ENCODE measurements at places on chromosomes 13 and 19.

DNA sequence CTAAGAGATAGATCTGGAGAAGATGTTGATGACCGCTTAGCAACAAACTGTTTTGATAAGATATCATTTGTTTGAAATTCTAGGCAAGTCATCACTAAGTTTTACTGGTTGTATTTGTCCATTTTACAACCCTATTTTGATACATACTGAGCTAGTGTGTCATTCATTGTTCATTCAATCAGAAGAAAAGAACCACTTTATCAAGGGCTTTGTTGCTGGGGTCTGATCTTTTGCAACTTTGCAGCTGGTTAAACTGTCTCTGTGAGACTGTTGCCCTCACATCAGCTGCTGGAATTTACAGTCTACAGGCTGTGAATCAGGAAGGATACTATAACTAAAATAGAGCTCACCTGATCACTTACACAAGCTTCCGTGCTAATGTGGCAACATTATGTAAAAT is 290.5 kb downstream of the RFC3 start:
- no peak for DNase-seq

GRCh38 chr19:47471733-47472457 is at the start of gene SLC8A2:
Gene SLC8A2, minus strand, starts transcription at chr19:47471893. Its CDS starts 5,490 bp downstream, at chr19:47466403.
- DNase-seq = peak; percentile 96

DNA sequence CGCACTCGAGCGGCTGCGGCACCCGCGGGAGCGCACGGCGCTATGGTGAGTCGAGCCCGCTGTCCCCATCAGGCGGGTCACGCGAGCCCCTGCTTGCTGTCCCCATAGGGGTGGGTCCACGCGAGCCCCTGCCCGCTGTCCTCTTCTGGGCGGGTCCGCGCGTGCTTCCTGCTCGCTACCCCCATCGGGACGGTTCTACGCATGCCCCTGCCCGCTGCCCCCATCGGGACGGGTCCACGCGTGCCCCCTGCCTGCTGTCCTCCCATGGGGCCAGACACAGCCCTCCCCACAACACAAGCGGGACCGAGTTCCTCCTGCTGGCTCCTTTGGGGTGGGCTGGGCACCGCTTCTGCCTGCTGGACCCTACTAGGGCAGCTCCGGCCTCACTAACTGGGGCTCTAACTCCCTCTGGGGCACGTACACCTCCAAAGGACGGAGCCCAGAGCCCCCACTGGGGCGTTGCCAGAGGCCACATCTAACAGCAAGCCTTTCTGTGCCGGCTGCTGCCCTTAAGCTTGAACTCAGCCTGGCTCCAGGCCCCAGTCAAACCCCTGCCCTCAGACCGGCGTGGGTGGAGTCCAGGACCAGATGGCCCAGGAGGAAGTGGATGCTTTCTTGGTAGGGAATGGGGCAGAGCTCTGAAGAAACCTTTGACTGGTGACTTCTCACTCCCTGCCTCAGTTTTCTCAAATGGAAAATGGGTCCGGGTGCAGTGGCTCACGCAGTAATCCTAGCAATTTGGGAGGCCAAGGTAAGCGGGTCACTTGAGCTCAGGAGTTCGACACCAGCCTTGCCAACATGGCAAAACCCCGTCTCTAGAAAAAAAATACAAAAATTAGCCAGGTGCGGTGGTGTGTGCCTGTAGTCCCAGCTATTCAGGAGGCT is 722 bp downstream of the COLGALT1 start:
- DNase-seq = peak; percentile 60

GRCh38 chr13:20395061-20395916 is 130.4 kb downstream of the CRYL1 start:
- no peak for DNase-seq

- DNase-seq = no peak
Measured at GRCh38 chr13:40087091-40088002, 431.9 kb downstream of the COG6 start.

DNA sequence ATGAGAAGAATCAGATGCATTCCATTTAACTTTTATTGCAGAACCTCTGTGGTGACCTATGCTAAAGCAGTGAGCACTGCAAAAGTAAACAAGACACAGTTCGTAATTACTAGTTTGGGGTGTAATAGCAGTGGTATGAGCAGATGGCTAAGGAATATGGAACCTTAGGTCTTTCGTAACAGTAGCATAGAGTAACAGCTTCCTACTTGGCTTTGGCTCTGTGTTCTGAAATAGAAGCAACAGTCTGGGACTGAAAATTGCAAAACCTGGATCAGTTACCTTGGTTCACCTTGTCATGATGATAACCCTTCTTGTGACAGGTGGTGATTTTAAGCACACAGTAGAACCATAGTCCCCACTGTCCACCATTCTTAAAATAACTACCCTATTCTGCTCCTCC is 303.4 kb downstream of the GPC6 start:
- no peak for DNase-seq

GRCh38 chr19:49692147-49692506 is 1.2 kb downstream of the CPT1C start:
- no peak for DNase-seq

DNA sequence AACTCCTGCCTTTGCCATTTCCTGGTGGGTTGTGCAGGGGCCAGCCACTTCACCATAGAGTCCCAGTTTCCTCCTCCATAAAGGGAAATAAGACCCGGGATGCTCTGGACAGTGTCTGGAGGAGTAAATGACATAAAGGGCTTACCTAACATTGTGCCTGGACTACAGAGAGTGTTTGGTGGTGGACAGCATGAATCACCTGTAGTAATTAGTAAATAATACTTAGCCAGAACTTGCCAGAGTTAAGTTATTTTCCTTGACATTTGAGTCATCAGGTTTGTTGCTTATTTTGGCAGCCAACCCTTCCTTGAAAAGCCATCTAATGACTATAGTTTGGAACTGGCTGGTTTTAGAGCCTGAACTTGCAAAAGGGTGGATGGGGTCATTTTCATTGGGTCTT is 159.2 kb downstream of the SLC7A1 start:
- DNase-seq = no peak

GRCh38 chr13:77388944-77389624 is 62.2 kb upstream of the MYCBP2 start:
- no peak for DNase-seq

DNA sequence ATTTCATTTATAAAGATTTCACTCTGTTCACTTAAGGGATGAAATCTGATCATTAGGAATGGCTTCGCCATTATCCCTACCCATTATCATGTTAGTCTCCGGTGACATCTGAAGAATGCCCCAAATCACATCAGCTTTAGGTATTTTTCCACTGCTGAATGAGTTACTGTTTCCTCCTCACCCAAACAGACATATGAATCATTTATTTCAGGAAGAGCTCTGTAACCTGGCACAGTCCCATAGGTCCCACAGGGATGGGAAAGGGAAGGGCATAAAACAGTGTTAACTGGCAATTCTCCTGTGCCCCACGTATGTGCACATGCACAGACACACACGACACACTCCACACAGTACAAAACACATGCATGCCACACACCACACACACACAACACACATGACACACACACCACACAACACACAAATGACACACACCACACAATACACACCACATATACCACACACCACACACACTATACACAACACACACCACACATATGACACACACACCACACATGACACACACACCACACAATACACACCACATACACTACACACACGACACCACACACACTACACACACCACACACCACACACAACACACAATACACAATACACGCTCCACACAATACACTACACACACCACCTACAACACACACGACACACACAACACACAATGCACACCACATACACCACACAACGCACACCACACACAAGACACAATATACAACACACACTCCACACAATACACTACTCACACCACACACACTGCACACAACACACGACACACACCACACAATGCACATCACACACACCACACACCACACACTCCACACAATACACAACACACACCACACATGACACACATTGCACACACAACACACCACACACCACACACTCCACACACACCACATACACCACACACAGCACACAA is 15.4 kb downstream of the TMEM255B start:
- no peak for DNase-seq

GRCh38 chr13:109336730-109337129 is 449.7 kb downstream of the IRS2 start:
- DNase-seq = peak; percentile 63

- DNase-seq = peak; percentile 50
Measured at GRCh38 chr13:30364133-30364532, 56.8 kb upstream of the KATNAL1 start.

DNA sequence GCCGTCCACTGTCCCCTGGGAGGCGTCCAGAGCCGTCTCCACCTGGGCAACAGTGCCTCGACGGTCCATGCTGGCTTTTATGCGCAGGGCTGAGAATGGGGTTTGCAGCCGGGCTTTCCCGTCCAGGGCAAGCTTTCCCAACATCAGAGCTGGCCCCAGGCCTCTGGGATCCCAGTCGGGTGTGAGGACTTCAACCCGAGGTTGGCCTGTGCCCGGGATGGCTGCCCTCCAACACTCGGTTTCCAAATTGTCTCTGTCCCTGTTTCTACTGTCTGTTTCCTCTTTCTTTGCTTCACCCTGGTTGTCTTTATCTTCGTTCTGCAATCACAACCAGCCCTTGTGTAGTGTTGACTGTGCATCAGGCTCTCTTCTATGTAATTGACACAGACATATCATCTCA is at the start of gene IFNL4:
TSS of gene IFNL4 (minus strand) at position 51 of the 400 bp plus-strand sequence.
- no peak for DNase-seq

GRCh38 chr19:39363901-39364457 is 21.8 kb downstream of the SAMD4B start:
- no peak for DNase-seq

- no peak for DNase-seq
Measured at GRCh38 chr13:113918981-113919701, 54.7 kb downstream of the C13orf46 start.

GRCh38 chr13:82147526-82147925 is 1734.7 kb downstream of the SLITRK1 start:
- DNase-seq = no peak

DNA sequence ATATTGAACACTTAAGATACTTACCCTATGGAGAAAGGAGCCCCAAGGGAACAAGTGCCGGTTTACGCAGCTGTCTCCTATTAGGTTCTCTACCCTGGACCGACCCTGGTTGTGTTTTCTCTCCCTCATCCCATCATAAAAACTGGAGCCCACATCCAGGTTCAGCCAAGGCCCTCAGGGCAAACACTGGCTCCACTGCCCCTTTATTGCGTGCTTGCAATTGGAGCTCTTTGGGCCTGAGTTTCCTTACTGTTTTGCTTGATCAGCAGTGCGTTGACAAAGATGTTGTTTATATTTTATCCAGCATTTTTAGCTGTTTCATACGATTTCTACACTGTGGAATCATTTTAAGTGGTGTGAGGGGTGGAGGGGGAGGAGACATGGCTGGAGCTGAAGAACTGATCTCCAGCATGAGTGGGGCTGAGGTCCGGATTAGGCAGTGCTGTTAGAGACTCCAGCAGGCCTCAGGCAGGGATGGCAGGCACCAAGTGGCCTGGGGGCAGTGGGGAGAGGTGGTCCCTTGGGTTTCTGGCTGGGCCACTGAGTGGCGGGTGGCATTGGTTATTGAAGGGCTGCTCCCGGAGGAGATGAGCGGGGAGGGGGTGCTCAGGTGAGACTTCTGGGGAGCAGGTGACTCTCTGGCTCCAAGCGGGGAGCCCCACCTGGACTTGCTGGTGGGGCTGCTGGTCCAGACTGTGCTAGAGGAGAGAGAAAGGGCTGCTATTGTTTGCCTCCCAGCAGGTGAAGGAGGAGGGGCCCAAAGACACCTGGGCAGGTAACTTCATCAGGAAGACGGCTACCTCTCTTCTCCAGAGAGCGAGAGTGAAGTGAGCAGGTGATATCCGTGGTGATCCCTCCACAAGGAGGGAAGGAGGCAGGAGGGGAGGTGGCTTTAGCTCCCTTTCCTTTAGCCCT is 62.4 kb upstream of the RNF113B start:
- no peak for DNase-seq

- DNase-seq = no peak
Measured at GRCh38 chr13:48488995-48489394, 43.9 kb downstream of the RCBTB2 start.

- no peak for DNase-seq
Measured at GRCh38 chr19:39299404-39299803, 3.2 kb downstream of the IFNL1 start.

DNA sequence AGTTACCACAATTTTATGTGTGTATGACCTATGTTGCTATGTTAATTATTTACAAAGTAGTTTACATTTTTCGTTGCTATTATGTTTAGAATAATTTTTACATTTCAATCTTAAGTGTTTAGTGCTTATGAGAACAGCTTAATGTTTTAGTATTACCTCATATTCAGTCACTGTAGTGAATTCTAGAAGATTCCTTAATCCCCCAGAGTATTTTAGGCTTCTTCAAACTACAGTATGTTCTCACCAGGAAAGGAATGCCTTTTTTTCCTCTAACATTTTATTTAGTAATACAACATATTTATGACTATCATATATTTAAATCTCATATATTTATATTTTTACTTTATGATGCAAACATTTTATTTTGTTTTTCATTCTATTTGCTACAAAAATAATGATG is 612.1 kb upstream of the KLHL1 start:
- DNase-seq = no peak

DNA sequence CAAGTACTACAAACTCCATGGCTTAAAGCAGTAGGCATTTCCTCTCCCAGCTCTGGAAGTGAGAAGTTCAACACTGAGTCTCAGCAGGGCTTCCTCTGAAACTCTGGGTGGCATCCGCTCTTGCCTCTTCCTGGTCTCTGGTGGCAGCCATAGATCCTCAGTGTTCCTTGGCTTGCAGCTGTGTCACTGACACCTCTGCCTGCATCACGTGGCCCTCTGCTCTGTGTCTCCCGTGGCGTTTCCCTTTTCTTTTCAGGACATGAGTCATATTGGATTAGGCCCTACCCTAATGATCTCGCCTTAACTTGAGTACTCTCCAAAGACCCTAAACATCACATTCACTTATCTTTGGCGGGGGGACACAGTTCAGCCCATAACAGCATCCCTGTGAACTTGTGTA is 466.7 kb downstream of the MYO16 start:
- DNase-seq = peak; percentile 31

Data from mesendoderm (in vitro differentiated cells).